ENCODE measurements at places on chromosomes 2 and 18.

DNA sequence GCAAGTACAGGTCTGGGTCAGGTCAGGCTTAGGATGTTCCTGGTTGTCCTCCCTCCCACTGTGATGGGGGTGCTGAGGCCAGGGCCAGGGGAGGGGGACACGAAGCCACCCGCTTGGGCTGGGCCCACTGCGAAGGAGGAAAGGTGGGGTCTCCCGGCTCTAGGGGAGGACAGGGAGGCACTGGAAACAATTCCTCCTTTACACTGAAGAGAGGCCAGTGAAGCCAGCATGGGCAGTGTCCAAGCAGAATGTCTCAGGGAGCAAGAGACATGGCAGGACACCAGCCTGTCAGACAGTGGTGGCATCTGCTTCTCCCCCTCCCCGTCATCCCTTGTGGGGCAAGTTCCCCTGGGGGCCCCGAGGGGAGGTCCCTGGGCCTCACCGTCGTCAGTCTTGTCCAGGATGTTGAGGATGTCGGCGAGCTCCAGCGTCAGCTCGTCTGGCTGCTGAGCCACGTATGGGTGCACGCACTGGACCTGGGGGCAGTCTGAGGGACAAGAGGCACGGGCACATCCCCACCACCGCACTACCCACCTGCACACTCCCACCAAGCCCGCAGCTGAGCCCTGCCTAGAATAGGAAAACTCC is 10.8 kb downstream of the SNORC start:
- DNase-seq: no peak

DNA sequence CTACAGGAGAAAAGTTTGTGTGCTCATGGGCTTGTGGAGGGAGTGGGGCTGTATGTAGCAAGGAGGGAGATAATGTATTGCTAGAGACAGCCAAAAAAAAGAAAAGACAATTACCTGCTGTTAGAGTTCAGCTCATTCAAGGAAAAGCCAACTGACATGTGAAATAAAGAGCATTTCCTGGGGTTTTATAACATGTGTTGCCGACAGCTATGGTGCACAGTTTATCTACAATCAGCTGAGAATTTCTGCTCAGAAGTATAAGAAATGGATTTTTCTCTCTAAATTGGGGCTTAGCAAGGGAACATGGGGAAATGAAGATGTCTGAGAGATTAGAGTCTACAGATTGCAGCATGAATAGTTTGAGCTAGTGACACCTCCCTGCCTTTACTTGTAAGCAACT is 674.1 kb downstream of the SUCLG1 start:
- no peak for DNase-seq

DNA sequence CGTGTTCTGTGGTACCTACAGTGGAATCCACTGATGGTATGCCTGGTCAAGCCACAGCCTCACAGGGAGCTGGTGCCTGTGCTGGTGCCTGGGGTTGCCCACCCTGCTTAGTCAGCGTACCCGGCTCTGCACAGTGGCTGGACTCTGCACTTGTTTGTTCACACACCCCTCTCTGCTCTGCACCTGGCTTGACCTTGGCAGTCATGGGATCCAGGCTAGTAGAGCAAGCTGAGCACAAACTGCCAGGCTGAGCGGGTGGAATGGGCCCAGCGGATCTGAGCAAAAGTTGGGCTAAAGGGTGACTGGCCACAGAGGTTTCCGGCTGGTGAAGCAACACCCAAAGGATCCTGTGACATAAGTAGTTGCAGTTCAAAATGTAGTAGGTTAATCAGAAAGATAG is 163.5 kb downstream of the CDH19 start:
- no peak for DNase-seq

- no peak for DNase-seq
These were observed 15.8 kb upstream of the COL6A3 start for GRCh38 chr2:237429753-237430152.

- DNase-seq: peak; percentile 71
These were observed at the start of gene THUMPD2 for GRCh38 chr2:39778775-39779340. Gene THUMPD2, minus strand, starts transcription at chr2:39779258. Its CDS starts 19 bp downstream, at chr2:39779239.

GRCh38 chr2:109264595-109265328 is 135.8 kb downstream of the SH3RF3 start:
- DNase-seq: no peak

DNA sequence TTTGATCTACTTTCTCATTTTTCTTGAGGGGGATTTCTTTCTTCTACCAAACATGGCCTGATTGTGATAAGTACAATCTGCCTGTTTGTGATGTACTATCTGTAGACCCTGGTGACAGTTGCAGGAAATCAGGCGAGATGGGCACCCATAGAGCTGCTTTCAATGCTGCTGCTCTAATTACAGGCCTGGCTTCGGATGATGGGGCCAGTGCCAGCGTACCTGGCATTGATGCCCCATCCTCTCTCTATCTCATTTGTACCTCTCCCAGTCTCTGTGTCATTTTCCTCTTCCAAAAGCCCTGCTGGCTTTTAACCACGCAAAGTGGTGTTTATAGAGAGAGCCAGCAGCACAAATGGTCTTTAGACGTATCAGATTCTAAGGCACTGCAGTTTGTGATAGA is 69.9 kb downstream of the KCTD18 start:
- DNase-seq: no peak

DNA sequence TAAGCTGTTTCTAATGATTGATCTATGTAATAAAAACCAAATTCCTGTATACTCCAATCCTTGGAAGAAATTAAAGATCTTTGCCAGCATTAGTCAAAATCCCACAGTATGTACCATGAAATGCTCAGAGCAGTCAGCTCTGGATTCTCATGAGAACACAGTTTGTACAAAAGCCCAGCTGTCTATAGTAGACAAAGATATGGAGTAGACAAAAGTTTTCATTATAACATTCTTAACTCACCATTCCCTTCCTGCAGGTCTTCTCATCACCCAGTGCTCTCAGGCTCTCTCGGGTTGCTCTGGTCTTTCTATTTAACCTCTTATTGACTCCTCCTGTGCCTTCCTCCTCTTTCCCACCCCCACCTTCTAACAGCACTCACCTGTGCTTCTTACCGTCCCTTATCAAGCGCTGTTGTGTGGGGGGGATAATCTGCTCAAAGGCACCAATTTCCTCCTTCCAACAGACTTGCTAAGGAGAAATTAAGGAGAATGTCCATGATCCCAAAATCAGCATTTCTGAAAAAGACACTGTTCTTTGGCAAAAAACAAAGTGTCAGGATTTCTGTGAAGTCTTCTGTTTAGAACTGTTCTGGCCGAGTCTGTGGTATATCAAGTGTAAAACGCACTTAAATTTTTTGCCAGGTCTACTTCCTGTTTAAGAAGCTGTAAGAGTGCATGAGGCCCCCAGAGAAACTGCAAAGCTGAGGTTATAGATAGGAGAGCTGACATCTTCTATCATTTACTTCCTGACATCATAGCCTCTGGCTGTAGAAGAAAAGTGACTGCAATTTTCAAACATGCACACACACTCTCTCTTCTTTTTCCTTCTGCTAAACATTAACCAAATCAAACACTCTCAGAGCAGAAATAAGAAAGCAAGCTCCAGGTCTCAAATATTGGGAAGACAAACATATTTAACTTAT is 144.1 kb downstream of the EVA1A start:
- no peak for DNase-seq

GRCh38 chr2:73920577-73921545 is 5.8 kb upstream of the DGUOK start:
- DNase-seq: no peak

GRCh38 chr2:170189757-170190156 is 11.8 kb downstream of the MYO3B start:
- no peak for DNase-seq

DNA sequence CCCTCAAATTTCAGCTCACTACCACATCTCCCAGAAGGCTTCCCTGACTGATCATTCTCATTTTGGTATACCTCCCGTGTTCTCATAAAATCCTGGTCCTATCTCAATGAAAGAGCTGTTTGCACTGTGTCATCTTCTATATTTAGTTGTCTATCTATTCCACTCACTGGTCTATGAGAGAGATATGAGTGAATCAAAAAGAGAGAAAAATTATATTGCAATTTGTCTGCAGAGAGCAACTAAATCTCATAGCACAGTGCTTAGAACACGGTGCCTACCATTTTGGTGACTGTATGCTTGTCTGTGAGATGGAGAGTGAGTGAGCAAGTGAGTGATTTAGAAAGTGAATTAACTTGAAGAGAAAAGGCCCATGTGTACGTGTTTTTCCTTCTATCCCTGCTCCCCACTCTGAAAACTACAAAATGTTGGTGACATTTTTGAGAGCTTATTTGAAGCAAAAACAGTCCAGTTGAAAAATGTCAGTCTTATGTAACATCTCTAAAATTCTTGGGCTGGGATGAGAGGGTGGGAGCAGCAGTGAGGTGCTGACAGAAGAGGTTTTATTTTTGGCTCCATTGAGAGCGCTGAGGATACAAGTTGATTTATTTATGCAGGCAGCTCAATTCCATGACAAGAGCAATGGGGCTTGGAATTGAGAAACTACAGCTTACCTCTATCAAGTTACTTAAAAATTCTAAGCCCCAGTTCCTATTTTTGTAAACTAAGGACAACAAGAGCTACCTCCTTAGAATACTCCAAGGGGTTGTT is 373.5 kb upstream of the CHST9 start:
- DNase-seq: no peak

DNA sequence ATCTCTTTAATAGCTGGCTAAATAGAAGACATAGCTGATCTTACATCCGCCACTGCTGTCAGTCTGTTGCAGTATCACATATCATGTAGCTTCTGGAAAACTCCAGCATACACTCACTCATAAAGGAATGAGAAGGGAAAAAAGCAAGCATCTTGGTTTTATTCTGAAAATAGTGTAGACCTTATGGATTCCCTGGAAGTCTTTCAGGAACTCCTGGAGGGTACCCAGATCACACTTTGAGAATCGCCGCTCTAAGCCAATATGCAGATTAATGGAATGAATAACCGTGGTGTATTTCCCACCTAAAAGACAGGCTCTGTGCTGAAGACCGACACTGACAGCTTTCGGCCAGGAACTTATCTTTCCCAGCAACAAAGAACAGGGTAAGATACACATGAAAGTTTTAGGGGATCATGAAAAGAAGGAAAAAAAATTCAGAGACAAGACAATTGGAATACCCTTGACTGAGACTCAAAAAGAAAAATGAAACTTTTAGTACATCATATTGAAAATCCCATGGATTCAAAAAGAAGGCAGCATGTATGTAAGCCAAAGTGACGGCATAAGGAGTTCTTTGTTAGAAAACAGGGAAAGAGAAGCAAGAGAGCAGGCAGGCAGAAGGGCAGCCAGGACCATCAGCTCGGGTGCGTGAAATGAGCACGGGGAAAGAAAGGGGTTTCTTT is 56.4 kb upstream of the SEC11C start:
- peak; percentile 4 for DNase-seq

- peak; percentile 81 for DNase-seq
These were observed at the start of gene SEPTIN2 for GRCh38 chr2:241315879-241316631. Gene SEPTIN2, plus strand, starts transcription at chr2:241315925. Its CDS starts 8,308 bp downstream, at chr2:241324233.

DNA sequence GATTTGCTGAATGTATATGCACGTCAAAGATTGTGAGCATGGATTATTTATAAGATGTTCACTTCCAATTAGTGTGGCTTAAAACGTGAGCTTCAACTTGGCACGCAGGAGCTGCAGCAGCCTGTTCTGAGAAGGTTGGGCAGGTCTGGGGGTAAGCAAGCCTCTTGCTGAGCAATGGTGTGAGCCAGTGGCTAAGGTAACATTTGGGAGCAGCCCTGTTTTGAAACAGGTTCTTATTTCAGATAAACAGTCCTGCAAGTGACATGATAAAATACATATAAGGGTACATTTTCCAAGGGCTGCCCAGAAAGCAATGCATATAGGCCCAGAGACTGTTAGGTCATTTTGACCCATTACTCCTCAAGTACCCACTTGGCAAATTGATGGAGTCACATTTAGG is 415.3 kb downstream of the ZNF521 start:
- no peak for DNase-seq

DNA sequence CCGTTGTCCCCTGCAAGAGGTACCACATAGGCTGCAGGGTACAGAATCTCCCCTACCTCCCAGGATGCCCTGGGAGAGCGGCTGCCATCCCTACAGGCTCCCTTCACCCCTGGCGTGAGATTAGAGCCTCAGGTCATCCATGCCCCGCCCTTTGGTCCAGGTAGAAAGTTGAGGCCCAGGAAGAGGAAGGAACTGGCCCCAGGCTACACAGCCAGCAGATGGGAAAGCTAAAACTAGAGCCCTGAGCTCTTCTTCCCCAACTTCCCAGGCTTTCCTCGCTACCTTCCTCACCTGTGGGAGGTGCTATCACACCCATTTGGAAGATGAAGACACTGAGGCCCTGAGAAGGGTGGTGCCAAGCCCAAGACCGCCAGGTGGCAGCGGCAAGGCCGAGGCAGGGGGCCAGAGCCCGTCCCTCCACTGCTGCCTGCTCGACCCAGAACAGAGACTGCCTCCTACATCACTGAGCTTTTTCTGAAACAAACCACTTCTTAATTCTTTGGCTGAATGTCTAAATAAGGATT is 25.8 kb downstream of the CIB4 start:
- DNase-seq: no peak

DNA sequence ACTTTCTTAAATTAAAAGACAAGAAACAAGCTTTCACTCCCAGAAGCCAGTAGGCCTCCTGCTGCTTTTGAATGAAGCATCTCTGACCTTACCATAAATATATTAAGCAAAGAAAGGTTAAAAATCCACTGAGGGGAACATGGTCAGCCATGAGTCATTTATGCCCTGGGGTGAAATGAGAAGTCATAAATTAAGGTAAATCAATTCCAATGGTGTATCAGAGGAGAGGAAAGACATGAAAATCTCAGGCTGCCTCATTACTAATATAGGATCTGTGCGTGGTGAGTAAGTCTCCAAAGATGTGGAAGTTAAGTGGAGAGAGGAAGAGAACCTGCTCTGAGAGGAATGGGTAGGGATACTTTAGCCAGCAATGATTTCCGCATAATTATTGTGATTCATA is 292.3 kb upstream of the CHAC2 start:
- no peak for DNase-seq

- DNase-seq: peak; percentile 19
These were observed 52.5 kb downstream of the AQP4 start for GRCh38 chr18:26813043-26813442.

DNA sequence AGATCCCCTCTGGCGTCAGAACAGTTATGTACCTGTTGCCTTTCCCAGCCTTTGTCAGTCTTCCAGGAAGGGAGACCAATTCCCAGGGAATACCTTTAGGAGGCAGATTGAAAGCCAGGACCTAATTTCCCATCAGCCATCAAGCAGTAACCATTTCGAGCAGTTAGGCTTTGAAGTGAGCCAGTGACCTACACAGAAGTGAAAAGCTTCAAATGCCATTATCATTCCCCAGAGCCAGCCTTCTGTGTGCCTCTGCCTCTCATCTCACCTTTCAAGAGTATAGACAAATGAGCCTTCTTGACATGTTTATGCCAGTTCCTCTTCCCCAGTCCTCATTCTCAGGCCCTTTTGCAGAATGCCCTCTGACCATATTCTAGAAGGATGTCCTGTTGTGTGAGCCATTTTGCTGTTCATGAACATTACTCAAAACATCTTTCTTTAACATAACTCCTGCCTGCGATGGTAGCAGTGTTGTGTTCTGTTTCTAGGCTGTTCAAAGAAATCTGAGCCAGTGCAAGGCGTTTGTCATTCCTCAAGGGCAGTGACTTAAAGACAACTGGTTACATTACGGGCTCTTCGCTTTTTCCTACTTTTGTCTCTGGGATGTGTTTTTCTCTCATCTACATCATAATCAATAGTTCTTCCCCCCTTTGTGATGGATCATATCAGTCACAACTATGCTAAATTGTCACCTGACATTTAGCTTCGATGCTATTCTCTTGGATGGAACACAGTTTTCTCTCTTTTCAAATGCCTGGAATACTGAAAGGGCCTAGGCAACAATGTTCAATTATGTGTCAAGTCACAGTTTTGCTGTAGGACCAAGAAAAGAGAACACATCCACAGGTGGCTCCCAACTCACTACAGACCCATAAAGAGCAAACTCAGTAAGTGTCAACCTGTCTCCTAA is 138.6 kb downstream of the ALK start:
- no peak for DNase-seq

Measured in midbrain (tissue), 1 donor.